ENCODE measurements at places on chromosomes 1 and 21.
A peak's percentile ranks its signal among the peaks of the same experiment; 100 is the strongest.

GRCh38 chr1:90936061-90936460, 85.8 kb downstream of the ZNF644 start:
- no peak for DNase-seq

DNA sequence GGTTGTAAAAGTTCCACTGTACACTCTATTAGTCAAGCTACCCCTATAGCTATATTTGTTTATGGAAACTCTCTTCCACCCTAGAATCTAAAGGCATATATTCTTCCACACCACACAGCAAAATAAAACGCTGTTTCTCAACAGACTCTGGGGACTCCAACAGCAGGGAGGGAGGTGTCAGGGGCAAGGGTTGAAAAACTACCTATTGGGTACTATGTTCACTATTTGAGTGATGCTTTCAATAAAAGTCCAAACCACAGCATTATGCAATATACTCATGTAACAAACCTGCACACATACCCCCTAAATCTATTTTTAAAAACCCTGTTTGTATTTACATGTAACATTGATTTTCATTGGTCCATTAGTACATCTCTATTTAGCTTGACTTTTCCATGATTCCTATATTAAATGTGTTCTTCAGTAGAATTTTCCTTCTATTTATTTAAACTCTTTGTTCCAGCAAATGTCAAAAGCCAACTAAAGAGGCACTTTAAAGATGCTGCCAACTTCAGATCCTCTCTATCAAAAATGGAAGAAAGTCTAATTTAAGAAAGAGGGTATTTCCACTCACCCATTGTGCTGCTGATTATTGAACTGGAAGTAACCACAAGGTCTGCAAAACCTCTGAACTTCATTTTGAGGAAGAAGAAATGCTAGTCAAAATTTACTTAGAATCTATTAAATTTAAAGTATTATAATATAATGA, 26.2 kb downstream of the RGS7 start:
- DNase-seq = no peak

DNA sequence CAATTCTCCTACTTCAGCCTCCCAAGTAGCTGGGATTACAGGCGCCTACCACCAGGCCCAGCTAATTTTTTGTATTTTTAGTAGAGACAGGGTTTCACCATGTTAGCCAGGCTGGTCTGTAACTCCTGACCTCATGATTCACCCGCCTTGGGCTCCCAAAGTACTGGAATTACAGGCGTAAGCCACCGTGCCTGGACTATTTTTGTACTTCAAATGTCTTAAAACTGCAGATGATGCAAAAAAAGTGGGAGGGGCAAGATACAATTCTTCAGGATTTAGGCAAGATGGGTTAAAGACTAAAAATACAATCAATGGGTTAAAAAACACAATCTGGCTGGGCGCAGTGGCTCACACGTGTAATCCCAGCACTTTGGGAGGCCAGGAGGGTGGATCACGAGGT, 4.7 kb downstream of the SCAF4 start:
- DNase-seq = no peak

GRCh38 chr1:53581476-53581875, 122.3 kb downstream of the DMRTB1 start:
- peak; percentile 33 for DNase-seq

- DNase-seq = no peak
Measured at GRCh38 chr1:6435129-6435528, 10.6 kb downstream of the ESPN start.

DNA sequence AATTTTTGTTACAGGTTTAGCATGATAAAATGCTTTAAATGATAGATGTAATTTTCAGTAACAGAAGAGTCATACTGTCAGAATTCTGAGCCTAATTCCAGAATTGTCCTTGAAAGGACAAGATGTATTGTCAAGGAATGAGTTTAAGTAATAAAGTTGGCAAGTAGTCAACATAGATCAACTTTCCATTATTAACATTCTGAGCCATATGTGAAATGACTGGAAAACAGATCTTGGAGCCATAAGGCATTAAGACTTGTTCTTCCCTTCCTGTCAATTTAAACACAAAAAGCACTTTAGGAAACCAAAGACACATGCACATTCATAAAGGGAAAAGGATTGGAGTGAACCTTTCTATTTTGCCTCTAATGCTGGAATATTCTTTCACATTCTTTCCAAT, 107.0 kb downstream of the ODF2L start:
- no peak for DNase-seq
